Omental fat pad (tissue), 4 donors: ENCODE measurements at places on chromosomes 16 and 17. TPM values are rescaled to one million over a fixed set of nuclear protein-coding genes. Genes with fewer than 3 reads are reported as not detected.

- no peak for DNase-seq
Observed at GRCh38 chr17:27607521-27608091, 23.4 kb upstream of the LGALS9 start.

DNA sequence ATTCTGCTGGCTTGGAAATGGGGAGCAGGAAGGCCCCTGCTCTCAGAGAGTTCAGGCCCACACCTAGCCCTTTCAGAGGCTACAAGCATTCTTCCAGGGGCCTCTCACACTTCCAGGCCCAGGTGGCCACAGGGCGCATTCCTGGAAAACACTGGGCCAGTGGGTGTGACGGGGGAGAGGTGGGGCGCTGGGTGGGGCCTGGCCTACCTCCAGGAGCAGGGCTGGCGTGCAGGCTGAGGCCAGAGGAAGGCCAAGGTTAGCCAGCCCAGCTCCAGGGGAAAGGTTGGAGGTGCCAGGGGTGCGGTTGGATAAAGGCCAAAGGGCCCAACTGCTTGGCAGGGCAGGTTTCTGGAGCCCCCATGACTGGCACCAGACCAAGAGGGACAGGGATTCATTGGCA lies 198.2 kb downstream of the MAF start:
- DNase-seq, result no peak

DNA sequence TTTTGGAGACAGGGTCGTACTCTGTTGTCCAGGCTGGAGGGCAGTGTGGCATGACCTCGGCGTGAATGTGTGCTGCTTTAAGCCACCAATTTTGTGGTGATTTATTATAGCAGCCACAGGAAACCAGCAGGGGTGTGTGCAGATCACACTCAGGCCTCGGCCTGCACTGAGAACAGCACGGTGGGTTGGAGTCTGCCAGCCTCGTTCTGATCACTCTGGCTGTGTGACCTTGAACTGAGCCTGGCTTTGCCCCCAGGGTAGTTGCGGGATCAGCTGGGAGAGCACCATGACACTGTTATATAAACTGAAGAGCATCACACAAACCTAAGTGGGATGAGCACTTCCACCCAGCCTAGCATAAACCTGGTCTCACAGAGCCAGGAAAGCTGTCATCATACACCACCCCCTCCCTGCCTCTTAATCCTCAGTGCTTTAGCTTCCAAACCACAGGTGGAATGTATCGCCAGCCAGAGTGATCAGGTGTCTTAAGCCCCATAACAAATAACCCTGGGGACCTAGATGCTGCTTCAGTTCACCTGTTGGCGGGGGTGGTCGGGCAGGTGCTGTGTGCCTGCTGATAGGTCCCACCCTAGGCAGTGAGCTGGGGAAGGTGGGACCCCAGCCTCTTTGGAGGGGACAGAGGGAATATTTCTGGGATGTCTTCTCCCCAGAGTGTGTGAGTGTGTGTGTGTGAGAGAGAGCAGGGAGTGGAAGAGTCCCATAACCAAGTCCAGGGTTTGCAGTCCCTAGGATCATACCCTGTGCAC lies 28.6 kb upstream of the NDRG4 start:
- no peak for DNase-seq

DNA sequence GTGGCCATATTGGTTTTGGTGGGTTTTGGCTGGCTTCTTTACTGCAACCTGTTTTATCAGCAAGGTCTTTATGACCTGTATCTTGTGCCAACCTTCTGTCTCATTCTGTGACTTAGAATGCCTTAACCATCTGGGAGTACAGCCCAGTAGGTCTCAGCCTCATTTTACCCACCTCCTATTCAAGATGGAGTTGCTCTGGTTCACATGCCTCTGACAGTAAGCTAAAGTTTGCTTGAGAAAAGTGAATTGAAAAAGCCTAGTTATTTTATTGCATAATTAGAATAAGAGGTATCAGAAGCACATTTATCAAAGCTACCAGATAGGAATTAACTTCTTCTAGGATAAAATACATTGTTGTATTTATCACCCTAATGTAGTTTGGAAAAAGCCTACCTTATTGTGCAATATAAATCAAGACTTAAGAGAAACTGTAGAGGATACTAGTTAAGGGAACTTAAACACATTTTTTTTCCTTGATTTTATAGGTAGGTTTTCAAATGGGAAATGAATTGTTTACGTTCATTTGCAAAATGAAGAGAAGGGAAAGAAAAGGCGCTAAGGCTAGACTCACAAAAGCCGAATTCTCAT lies 202.3 kb upstream of the KCNJ16 start:
- no peak for DNase-seq

DHRS11 gene
- 19.8 TPM for total RNA-seq

DNA sequence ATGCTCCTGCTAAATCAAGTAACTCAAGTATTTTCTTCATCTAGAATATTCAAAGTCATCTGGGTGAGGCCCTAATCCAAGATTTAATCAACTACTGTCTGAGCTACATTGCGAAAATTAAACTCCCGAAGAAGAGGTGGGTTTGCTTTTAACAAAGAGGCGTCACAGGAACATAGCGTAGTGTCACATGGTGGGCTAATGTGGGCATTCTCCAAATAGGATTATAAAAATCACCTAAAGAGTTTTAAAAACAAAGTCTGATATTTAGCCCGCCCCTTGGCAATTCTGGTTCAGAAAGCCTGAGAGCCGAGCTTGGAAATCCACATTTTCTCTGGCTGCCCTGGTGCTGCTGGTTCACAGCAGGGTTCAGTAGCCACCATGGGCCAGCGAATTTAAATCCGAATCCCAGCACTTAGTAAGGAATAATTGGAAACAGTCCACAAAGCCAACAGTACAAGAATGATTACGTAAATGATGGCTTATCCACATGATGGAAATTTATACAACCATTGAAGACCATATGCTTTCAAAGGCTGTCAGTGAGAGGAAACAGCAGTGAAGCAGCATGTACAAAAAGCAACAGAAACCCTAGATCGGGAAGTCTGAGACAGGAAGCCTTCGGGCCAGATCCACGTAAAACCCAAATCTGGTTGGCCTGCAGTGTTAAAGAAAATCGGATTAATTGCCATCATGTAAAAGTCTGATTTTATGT lies 8.8 kb downstream of the PMM2 start:
- DNase-seq, result no peak

SLC6A2 gene
- not detected for total RNA-seq

PNMT gene
- total RNA-seq, result 2.6 TPM

TMEM107 gene
- total RNA-seq, result 39.4 TPM

GRCh38 chr16:66043326-66043725 lies 323.2 kb upstream of the CDH5 start:
- no peak for DNase-seq
